ENCODE measurements at places on chromosomes 13 and 19. TPM values are rescaled to one million over a fixed set of nuclear protein-coding genes. Genes with fewer than 3 reads are reported as not detected.

The MUC16 gene
- total RNA-seq: 0.02 TPM

The LILRB4 gene
- not detected for total RNA-seq

The WDR88 gene
- total RNA-seq: not detected

The FCHO1 gene
- 19.9 TPM for total RNA-seq

The CEACAM21 gene
- not detected for total RNA-seq

The RNF17 gene
- not detected for total RNA-seq

The ZNF560 gene
- not detected for total RNA-seq

The SKA3 gene
- total RNA-seq: 12.4 TPM

The GRAMD1A gene
- total RNA-seq: 147 TPM

The LGALS7B gene
- total RNA-seq: not detected

The NLRP11 gene
- total RNA-seq: not detected

The CASP14 gene
- total RNA-seq: not detected

The C1QTNF9 gene
- total RNA-seq: not detected

The IQCN gene
- total RNA-seq: 0.77 TPM

The FFAR1 gene
- not detected for total RNA-seq

The KLK11 gene
- not detected for total RNA-seq

The PGLYRP2 gene
- not detected for total RNA-seq

The WDR87 gene
- total RNA-seq: not detected

The CDC42EP5 gene
- total RNA-seq: not detected

The ALKBH6 gene
- 31.5 TPM for total RNA-seq

The PNMA8B gene
- total RNA-seq: not detected

The CACNG8 gene
- total RNA-seq: 1.2 TPM

The ZNF66 gene
- total RNA-seq: not detected

The PSG5 gene
- 0.35 TPM for total RNA-seq

The ZFP82 gene
- 1.6 TPM for total RNA-seq

The FFAR3 gene
- not detected for total RNA-seq

The TGFBR3L gene
- total RNA-seq: 1.8 TPM

The TUBA3C gene
- not detected for total RNA-seq

The ARGLU1 gene
- total RNA-seq: 32.8 TPM

The ZNF324B gene
- 6.6 TPM for total RNA-seq

The KXD1 gene
- 100 TPM for total RNA-seq

The C5AR1 gene
- total RNA-seq: 1.6 TPM

The MATK gene
- total RNA-seq: 1.5 TPM

The TMED1 gene
- 30.8 TPM for total RNA-seq

The SYT5 gene
- total RNA-seq: 6.1 TPM

The MYPOP gene
- 10.5 TPM for total RNA-seq

The VAV1 gene
- 7.9 TPM for total RNA-seq

The STOML3 gene
- not detected for total RNA-seq

The ZNF556 gene
- total RNA-seq: not detected

The TLE6 gene
- total RNA-seq: 5.0 TPM

The DACH1 gene
- total RNA-seq: not detected

The TEX26 gene
- not detected for total RNA-seq

The OLFM2 gene
- total RNA-seq: 11.2 TPM

The B3GNT3 gene
- 4.3 TPM for total RNA-seq
